Right ventricle myocardium superior (tissue), 1 donor: ENCODE measurements at places on chromosomes 6 and 20. TPM values are rescaled to one million over a fixed set of nuclear protein-coding genes. Genes with fewer than 3 reads are reported as not detected.

The FKBP1A gene
- 112 TPM for total RNA-seq

The MSH5 gene
- total RNA-seq, result 1.8 TPM

The IL20RA gene
- total RNA-seq, result 9.1 TPM

The TP53RK gene
- total RNA-seq, result 5.0 TPM

The VGLL2 gene
- total RNA-seq, result not detected

The SLC44A4 gene
- not detected for total RNA-seq

The PTP4A1 gene
- 33.7 TPM for total RNA-seq

The RFX6 gene
- not detected for total RNA-seq

The THBD gene
- total RNA-seq, result 11.8 TPM

The PGC gene
- total RNA-seq, result not detected

The EDN1 gene
- total RNA-seq, result 2.2 TPM

The BPIFB1 gene
- total RNA-seq, result not detected

The NOTCH4 gene
- total RNA-seq, result 22.4 TPM

The PLTP gene
- total RNA-seq, result 118 TPM

The RSPH9 gene
- total RNA-seq, result 0.16 TPM

GRCh38 chr20:11432407-11432806 lies 485.3 kb upstream of the BTBD3 start:
- DNase-seq, result no peak

- no peak for DNase-seq
Observed at GRCh38 chr6:12450467-12450866, 160.3 kb downstream of the EDN1 start.

- DNase-seq, result no peak
Observed at GRCh38 chr20:61492065-61492464, 240.0 kb downstream of the CDH4 start.

- no peak for DNase-seq
Observed at GRCh38 chr6:37685261-37685660, 12.4 kb downstream of the MDGA1 start.

DNA sequence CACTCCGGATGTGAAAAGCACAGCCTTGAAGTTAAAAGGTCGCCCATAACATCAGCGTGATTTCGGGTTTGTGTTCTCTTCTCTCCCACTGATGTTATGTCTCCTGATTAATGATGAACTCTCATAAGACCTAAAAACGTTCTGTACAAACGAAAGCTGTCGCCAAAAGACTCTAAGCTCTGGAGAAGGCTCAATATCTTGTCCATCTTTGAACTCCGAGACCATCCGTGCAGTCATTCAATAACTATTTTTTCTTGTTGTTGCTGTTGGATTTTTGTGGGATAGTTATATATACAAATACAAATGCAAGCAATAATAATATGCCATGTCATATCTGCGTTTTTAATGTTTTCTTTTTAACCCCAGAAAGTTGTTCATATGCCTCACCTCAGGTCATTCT lies 291.8 kb upstream of the MARCKS start:
- no peak for DNase-seq

DNA sequence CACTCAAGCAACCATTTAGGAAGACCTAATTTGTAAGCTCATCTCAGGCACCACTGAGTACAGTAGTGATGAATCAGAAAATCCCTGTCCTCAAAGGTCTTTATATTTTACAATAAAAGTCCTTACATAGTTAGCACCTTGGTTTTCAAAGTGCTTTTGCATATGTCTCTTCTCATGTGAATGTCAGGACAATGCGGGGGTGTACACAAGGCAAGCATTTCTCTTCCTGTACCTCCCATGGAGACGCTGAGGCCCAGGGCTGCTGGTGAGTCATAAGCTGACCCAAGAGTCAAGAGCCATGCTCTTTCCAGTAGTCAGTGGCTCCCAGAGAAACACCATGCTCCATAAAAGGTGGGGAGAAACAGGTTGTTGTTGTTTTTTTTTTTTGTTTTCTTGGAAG lies 174.0 kb downstream of the GJA10 start:
- DNase-seq, result no peak

GRCh38 chr6:107665382-107665781 lies 158.7 kb downstream of the SCML4 start:
- no peak for DNase-seq

- no peak for DNase-seq
Observed at GRCh38 chr6:151475653-151476523, 17.9 kb upstream of the CCDC170 start.

GRCh38 chr20:36177716-36178115 lies 23.2 kb downstream of the EPB41L1 start:
- DNase-seq, result no peak

- DNase-seq, result no peak
Observed at GRCh38 chr6:5044866-5045265, 40.3 kb upstream of the PPP1R3G start.

- no peak for DNase-seq
Observed at GRCh38 chr6:131519670-131520436, 53.2 kb upstream of the ARG1 start.

GRCh38 chr6:46420921-46421638 lies 70.2 kb downstream of the RCAN2 start:
- no peak for DNase-seq

GRCh38 chr6:113011389-113011788 lies 664.3 kb downstream of the RFPL4B start:
- DNase-seq, result no peak

DNA sequence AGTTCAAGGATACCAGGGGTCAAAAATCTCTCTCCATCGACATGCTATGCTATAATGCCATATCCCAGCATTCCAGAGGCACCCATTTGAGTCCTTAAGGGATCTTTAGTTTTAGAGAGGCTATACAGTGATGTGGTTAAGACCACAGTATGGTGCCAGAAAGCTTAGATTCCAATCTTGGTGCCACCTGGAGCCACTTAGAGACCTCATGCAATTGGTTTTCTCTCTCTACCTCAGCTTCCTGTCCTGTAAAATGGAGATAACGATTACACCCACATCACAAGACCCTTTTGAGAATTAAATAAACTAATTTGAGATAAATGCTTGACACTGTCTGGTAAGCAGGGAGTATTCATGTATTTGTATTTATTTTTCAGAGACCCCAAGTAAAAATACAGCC lies 39.0 kb downstream of the PLAGL1 start:
- no peak for DNase-seq

- DNase-seq, result no peak
Observed at GRCh38 chr6:163661272-163661671, 246.8 kb downstream of the QKI start.

DNA sequence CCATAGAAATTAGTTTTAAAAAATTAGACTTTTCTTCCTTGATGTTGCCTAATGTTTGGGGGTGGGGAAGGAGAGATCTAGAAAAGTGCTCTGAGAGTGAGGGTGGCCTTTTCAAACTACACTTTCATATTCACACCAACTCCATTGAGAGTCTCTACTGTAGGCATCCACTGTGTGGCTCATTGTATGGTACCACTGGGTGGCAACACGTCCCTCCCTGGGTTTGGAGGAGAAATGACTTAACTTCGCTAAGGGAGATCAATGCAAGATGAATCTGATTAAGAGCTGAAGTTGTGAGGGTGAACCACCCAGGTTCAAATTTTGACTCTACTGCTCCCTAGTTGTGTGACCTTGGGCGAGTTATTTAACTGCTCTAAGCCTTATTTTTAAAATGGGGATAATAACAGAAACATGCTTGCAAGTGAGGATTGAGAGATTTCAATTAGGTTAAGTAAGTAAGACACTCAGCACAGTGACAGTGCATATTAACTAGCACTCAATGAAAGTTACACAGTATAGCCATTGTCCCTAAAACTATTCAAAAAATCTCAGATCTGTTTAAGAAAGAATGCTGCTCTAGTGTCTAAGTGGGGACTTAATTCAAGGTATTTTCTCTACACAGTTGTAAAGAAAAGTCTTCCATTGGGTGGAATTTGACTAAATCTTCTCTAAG lies 193.5 kb upstream of the CNR1 start:
- DNase-seq, result no peak

- no peak for DNase-seq
Observed at GRCh38 chr6:52545406-52546119, 31.3 kb downstream of the TRAM2 start.

DNA sequence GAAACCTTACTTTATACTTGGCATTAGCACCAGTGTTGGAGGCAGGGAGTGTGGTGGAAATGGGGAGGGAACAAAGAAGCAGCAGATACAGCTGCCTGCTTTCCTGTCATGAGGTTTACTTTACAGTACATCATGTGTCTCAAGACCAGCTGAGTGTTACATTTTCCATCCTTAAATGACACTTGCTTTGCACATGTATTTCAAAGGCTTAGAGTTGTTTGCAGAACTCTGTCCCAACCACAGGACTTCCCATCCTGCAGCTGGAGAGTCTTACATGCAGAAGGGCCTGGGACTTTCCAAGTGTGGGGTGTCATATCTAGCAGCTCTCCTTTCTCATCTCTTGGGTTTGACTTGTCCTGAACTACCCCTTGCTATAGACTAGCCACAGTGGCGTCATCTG lies 395.9 kb downstream of the DHX35 start:
- no peak for DNase-seq

GRCh38 chr6:37717836-37718251 lies 20.2 kb upstream of the MDGA1 start:
- no peak for DNase-seq

- no peak for DNase-seq
Observed at GRCh38 chr20:21203088-21203656, 77.3 kb downstream of the KIZ start.

GRCh38 chr6:163415620-163416556 lies 1.4 kb downstream of the QKI start:
- peak; percentile 75 for DNase-seq

- DNase-seq, result no peak
Observed at GRCh38 chr6:126657561-126658175, 317.8 kb downstream of the CENPW start.

GRCh38 chr6:160775792-160776580 lies 73.9 kb downstream of the PLG start:
- no peak for DNase-seq

DNA sequence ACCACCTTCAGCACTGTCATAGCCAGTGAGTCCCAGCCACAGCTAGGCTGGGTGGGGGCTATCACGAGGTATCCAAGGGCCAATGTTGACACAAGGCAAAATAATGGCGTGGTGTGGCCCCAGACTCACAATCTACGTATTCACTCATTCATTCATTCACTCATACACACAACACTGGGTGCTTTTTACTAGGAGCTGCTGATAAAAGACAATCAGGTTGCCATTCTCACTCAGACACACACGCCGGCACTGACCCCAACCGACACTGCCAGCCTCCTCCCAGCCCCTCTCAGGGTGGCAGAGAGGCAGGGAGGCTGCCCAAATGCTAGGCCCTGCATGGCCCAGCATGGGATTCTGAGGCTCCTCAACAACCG lies 1.5 kb upstream of the C20orf144 start:
- no peak for DNase-seq

DNA sequence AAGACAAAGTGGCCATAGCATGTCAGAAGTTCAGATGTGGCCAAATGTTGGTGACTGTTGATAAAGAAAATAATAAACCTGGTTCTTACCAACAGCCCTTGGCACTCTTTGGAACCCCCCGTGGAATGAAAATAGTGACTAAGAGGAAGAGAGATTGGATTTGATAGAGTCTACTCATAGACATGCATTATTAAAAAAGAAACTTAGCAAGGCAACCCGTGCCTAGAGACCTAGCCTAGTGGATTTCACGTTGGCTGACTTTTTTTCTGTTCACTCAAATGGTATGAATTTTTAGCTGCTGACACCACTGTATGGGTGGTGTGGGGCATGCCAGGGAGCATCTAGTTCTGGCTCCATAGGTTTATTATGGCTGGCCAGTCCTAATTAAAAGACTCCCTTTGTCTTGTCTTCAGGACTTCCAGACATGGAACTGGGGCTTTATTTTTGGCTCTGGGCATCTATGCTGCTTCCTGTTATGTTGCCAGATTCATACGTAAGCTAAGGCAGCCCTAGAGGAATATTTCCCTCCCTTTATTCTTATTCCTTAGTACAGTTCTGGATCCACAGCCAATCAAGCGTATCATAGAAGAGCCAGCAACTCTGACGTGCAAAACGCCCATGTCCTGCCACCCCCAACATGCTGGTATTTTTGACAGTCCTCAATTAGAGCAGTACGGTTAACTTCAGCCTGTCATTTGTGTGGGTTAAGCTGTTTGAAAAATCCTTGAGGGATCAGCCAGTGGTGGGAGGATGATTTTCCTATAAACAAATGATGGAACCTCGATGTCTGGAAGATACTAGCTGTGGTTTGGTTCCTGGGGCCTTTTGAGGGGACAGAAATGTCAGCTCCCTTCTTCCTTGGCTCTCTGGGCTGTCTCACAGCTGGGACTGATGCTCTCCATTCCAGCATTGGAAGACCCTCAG lies 127.5 kb downstream of the ISM1 start:
- DNase-seq, result no peak

GRCh38 chr6:102501615-102502014 lies 1108.1 kb downstream of the GRIK2 start:
- no peak for DNase-seq

- no peak for DNase-seq
Observed at GRCh38 chr6:68655028-68655427, 19.9 kb downstream of the ADGRB3 start.

- no peak for DNase-seq
Observed at GRCh38 chr20:15739035-15739434, 834.2 kb downstream of the KIF16B start.

GRCh38 chr20:16904751-16905150 lies 156.6 kb downstream of the OTOR start:
- no peak for DNase-seq
